ENCODE measurements at places on chromosomes 12 and 14.
A peak's percentile ranks its signal among the peaks of the same experiment; 100 is the strongest.

DNA sequence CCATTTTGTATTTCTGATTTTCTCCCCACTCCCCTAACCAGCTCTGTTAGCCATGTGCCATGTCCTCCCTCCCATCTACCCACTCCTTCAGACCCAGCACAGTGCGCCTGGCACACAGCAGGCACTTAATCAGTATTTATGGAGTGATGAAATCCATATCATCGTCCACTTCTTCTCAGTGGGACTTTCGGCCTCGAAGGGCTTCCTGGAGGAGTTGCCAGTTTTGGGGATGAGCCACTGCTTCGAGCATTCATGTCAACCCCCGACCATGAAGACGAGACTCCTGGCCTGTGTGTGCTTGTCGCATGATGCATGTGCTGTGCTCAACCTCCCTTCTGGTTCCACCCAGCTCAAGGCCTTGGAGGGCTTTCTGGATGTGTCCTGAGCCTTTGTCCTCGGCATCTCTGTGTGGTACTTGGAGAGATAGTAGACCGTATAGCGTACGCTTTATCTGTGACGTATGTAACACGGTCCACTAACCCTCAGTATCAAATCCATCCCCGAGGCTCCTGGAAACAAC is 119.5 kb upstream of the RTL1 start:
- DNase-seq, result no peak

DNA sequence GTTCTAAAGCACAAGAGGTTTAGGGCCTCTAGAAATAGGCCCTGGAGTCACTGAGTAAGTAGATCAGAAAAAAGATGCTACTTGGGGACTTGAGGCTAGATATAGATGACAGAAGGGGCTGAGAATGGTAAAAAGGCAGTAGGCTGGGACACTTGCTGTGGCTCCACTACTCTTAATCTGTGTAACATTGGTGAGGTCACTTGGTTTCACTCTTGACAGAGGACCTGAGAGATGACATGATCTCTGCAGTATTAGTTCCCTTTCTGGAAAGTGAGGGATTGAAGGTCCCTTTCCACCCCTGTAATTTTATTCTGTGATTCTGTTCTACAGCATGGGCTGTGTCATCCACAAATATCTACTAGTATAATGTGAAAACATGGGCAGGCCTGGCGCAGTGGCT is 39.7 kb downstream of the MAPKAPK5 start:
- no peak for DNase-seq

DNA sequence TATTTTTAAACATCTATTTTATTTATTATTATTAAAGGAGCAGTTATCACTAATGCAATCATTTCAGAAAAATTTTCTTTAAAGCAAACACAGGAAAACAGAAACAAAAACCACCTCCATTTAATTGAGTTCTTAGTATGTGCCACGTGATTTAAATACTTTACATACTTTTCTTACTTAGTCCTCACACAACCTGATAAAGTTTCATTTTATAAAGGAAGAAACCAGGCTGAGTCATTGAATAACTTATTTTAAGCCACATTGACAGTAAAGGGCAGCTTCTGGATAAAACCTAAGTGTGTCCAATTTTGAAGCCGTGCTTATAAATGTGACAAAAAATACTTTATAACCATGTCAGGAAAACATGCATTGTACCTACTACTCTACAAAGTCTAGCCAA is 57.1 kb upstream of the PCED1B start:
- no peak for DNase-seq

DNA sequence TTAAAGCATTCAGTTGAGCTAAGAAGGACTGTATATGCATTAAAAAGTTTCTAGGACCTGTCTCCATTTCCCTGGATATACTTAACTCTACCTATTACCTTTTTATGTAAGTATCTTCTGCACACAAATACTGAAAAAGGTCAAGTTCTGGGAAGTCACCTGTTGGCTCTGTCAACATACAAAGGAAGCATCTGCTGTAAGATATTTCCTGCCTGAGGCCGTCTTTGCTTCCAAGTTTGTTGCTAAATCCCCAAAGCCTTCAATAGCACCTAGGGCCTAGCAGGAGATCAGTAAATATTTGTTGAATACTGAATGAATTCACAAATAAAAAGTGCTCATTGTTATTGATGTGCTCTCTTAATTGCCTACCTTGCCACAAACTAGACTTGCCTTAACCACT is 188.4 kb downstream of the DUSP6 start:
- no peak for DNase-seq

DNA sequence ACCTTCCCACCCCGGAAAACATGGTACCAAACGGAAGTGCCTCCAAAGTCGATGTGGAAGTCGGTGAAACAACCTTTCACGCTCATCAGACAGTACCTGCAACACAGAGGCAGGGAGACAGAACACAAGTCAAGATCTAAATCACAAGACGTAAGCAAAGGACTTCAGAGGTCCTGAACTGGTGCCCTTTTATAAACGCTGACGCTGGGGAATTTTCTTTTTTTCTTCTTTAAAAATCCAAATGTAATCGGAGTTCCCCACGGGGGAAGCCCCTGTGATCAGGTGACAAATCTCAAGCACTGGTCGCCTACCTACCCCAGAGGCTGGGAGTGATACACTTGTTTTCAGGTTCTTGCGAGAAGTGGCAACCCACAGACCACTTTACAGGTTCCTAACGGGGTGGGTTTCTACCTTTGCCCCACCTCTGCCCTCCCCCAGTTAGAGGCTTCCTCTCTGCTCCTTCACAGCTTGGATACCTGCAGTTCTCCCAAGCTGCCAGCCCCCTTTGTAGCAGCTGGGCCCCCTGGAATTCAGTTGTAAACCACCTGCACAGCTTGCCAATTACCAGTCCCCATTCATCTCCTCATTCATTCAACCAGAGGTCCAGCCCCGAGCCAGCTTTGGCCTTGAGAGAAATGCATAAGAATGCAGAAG is 46.2 kb downstream of the KDM2B start:
- peak; percentile 67 for DNase-seq

DNA sequence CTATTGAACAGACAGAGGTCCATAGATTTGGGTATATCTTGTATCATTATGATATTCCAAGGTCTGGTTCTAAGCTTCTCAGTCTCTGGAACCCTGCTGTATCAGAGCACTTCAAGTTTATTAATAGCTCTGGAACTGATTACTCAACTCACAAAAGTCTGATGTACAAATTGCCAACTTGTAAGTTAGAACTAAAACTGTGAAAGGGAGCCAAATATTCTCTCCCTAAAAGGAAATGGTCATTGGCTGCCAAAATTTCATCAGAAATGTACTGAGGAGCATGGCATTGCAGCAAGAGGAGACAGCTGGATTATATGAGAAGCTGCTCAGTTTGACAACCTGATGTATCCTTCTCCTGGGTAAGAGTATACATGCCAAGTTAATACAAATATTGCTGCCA is 828.8 kb upstream of the SEL1L start:
- DNase-seq, result no peak

- DNase-seq, result peak; percentile 74
Measured at GRCh38 chr12:106753526-106753925, 21.0 kb upstream of the RIC8B start.

DNA sequence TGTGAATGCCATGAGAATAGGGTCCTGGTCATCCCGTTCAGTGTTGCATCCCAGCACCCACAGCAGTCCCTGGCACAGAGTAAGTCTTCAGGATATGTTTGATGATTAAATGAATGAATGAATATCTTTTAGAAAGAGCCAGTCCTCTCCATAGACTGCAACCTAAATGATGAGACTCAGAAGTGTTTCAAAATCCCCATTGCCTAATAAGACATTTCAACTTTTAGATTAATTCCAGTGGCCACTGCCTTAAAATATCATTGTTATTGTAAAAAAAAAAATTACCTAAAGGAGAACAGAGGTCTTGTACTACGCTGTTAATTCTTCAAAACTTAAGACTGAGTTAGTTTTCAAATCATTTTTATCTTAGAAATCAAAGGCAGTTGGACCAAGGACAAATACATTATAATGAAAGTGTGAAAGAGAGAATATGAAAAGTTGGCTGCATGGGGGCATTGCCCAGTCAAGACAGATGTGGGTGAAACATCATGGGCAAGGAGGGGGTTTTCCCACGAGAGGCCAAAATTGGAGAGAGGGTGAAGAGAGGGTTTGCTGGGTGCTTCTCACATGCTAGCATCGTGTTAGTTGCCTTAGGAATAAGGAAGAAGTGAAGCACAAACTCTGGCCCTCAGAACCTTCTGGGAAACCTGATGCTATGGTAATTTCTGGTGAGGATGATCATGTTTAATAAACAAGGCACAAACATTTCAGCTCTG is 26.3 kb upstream of the CPM start:
- DNase-seq, result peak; percentile 34
